ENCODE measurements at places on chromosomes 16 and 17. TPM values are rescaled to one million over a fixed set of nuclear protein-coding genes. Genes with fewer than 3 reads are reported as not detected.
A peak's percentile ranks its signal among the peaks of the same experiment; 100 is the strongest.

The RASL10B gene
- 1.4 TPM for total RNA-seq

The OSGIN1 gene
- 15.6 TPM for total RNA-seq

DNA sequence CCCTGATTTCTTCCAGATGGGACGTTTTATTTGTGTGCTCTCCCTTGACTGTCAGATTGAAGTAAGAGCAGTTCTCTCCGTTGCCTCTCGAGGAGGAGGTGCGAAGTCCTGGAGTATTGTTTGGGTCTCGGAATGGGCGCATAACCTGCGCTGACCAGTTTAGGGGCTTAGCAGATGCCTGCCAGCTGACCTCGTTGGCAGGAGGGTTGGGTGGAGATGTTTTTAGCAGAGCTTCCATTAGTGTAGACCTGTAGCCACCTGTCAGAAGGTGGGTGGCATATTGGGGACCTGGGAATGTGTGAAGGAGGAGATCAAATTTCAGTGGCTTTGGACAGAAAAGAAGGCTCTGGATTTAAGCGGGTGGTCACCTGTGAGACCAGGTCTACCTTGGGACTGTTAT is 3.6 kb downstream of the RASD1 start:
- no peak for DNase-seq

The RNF222 gene
- total RNA-seq: not detected

DNA sequence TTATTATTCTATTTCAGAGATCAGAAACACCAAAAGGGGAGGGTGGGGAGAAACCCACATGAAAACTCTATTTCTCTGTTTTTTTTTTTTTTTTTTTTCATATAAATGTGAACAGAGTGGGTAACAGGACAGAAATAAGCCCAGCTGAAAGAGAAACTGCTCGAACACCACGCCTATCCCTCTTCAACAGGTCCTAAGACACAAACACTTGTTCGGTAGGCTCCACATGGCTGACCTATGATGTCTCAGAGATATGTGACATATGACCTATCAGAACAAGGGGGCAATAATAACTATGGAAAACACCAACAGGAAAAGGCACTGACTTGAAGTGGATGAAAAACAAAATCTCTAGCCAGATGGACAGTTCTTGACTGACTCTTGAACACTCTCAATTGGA is 44.8 kb downstream of the PARN start:
- no peak for DNase-seq

DNA sequence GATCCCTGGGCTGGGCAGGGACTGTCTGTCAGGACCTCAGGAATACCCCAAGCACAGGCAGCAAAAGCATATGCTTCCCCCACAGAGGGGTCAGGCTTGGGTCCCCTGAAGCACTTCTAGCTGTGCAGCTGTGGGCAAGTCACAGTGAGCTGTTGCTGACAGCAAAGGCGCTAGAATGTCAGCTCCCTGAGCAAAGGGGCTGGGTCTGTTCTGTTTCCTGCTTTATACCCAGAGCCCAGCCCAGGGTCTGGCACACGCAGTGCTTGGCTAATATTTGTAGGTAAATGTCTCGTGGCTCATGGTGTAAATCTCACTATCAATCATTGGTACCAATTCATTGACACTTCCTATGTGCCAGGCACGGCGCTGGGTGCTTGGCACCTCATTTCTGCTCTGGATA is 16.6 kb upstream of the MPRIP start:
- DNase-seq: no peak

- no peak for DNase-seq
Observed at GRCh38 chr16:66131156-66131807, 235.2 kb upstream of the CDH5 start.

DNA sequence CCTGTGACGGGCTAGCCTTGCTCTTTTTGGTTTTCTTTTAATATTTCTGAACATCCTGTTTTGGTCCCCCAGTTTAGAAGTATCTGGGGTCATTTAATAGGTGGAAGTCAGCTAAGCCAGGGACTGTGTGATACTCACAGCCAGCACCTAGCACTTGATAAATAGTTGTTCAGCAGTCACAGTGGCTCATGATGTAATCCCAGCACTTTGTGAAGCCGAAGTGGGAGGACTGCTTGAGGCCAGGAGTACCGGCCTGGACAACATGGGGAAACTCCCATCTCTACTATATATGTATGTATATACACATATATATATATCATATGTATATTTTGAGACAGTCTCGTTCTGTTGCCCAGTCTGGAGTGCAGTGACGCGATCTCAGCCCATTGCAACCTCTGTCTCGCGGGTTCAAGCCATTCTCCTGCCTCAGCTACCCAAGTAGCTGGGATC is 1.8 kb upstream of the ZNRF1 start:
- no peak for DNase-seq

The OTOA gene
- not detected for total RNA-seq

DNA sequence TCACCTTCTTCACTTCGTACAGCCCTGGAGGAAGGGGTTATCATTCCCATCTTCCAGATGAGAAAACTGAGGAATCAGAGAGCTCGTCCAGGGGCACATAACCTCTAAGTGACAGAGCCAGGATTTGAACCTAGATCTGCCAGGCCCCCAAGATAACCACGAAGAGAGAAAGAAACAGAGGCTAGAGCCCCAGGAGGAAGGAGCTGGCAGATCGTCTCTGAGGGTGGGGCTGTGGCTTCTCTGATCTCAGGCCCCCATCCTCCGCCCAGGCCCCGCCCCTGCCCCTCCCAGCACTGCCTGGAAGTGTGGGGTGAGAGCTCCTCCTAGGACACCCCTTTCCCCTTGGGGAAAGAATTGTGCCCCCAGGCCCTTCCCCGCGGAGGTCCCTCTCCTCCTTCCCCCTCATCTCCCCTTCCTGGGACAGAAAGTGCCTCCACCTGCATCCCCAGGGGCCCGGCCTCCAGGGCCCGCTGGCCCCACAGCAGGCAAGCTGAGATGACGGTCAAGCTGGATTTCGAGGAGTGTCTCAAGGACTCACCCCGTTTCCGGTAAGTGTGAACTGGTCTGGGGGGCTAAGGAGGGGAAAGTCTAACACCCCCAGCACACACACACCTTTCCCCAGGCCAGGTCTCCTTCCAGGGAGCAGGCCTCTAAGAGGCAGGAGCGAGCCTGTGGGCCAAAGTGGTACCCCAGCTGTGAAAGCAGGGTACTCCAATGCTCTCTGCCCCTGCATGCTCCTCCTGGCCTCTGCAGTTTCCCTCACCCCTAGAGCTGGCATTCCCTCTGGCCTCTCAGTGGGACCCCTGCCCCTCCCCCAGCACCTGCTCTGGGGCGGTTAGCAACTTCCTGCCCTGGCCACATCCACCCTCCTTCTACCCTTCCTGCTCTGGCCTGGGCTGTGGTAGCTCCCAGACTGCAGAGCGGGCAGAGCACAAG is at the start of gene ACAP1:
TSS of gene ACAP1 (plus strand) at position 290 of the 936 bp plus-strand sequence. CDS start at position 496, 206 bp downstream.
- DNase-seq: no peak

The CFAP52 gene
- not detected for total RNA-seq

- no peak for DNase-seq
Observed at GRCh38 chr17:19365833-19366636, 3.5 kb upstream of the B9D1 start.

The ETV4 gene
- 80.3 TPM for total RNA-seq

The SCRN2 gene
- total RNA-seq: 37.0 TPM

DNA sequence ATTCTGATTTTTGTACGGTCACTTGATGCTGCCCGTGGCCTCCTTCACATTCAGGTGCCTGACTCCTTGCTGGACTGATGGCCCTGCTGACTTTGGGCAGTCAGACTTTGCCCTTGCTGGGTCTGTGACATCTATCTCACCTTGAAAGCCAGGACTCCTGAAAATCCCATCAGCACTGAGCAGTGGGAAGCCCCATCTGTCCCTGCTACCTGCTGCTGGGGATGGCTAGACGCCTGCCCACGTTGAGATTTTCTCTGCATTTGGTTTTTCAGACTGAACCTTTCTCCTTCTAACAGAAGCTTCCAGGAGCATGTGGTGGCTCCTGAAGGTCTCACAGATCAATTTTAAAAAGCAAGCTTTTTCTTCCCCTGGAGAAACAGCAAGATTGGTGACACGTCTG is 10.2 kb upstream of the ZNF18 start:
- no peak for DNase-seq

DNA sequence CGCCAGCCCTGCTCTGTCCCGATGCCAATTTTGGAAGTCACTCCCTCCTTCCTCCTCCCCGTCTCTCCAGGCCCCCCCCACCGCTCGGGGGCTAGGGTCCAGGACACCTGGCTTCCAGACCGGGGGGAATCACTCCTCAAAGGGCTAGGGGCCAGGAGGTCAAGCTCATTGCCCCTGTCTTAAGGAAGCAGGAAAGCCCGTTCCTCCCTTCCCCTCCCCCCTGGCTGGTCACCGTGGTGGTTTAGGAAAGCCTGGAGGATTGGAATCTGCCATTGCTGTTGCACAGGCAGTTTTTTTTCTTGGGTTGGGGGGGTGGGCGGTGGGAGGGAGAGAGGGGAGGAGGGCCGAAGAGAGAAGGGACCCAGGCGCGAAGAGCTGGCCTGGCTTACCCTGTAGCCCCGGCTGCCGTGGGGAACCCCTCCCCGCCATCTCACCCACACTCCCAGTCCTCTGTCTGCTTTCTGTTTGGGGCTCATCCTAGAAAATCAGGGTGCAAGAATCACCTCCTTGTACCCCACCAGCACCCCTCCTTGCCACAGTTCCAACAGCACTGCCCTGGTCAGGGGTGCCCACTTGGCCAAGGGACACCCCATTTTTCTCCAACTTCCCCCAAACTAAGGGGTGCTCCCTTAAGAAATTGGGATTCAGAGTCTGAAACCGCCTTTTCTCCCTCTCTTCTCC is 2.9 kb upstream of the BCL6B start:
- DNase-seq: peak; percentile 51

DNA sequence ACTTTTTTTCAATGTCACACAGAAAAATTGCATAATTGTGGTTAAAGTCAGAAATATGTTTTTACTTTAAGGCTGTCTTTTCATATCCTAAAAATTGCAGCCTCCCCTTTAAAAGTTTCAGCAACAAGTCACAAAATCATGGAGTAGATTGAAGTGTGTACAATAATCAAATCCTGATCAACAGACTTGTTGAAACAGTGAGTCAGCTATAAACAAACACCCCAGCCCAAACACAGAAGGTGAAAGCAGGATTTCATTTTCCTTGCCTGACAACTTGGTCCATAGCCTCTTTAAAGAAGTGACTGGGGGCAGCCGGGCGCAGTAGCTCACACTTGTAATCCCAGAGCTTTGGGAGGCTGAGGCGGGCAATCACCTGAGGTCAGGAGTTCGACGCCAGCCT is 59.9 kb downstream of the WNT3 start:
- DNase-seq: no peak

- no peak for DNase-seq
Observed at GRCh38 chr16:4212211-4212933, 29.5 kb downstream of the SRL start.

DNA sequence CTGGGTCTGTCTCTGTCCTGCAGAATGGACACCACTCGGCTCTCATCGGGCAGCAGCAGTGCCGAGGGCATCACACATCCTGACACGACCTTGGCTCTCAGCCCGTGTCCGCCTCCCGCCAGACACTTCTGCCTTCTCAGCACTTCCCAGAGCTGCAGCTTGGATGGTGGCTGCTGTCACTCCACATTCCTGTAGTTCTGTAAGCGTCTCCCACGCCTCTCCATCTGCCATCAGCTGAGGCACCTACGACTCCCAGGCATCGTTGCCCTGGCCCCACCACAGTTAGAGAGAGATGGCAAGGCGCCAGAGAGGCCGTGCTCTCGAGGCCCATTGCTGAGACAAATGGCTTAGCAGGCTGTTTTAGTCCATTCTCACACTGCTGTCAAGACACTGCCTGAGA is 195.9 kb upstream of the CHMP6 start:
- no peak for DNase-seq

GRCh38 chr17:57554826-57555635 is 190.1 kb downstream of the CCDC182 start:
- DNase-seq: no peak

GRCh38 chr16:19939553-19939952 is 54.9 kb upstream of the GPRC5B start:
- no peak for DNase-seq

The AXIN2 gene
- total RNA-seq: 0.49 TPM

DNA sequence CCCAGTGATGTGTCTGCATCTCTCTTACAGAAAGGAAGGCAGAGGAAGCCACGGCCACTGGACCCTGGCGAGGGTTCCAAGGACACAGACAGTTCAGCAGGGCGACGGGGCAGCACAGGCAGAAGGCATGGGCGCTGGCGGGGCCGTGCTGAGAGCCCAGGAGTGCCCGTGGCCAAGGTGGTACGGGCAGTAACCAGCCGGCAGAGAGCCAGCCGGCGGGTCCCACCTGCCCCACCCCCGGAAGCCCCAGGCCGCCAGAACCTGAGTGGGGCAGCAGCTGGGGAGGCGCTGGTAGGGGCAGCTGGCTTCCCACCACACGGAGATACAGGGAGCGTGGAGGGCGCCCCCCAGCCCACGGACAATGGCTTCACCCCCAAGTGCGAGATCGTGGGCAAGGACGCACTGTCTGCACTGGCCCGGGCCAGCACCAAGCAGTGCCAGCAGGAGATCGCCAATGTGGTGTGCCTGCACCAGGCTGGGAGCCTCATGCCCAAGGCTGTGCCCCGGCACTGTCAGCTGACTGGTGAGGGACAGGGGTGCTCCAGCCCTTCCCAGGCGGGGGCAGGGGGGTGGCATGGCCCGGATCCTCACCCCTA is 7.8 kb downstream of the XYLT2 start:
- DNase-seq: no peak

DNA sequence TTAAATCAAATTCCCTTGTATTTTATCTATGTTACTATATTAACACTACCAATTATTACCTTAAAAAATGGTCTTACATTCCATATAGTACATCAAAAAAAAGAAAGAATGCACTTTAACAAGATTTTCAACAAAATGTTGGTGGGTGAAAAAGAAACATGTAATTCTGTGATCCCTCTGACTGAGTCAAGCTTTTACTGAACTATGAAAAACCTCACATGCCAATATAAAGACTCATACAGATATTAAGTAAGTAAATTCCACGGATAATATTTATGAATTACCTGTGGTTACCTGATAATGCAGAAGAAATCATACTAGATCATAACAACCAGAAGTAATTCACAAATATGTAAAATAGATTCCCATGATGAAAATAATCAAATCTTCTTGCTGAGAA is 12.4 kb downstream of the COIL start:
- DNase-seq: no peak

DNA sequence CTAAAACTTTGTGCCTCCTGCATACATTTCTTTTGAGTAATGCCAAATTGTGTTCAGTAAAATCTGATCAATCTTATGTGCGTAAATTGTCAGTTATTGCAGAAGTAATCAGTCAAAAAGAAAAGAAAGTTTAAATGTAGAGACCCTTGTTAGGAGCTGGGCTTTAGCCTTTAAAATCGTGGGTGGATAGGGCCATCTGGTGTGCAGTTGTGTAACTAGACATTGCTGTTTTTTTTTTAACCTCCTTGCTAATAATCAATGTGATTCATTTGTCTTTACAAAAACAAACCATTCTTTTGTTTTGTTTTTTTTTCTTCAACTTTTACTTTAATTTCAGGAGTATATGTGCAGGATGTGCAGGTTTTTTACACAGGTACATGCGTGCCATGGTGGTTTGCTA is 5.3 kb upstream of the WWOX start:
- DNase-seq: no peak

The DDX5 gene
- total RNA-seq: 384 TPM

The B4GALNT2 gene
- total RNA-seq: 1.3 TPM

The CAVIN1 gene
- total RNA-seq: 6.7 TPM
